ENCODE measurements at places on chromosomes 16 and 17.

DNA sequence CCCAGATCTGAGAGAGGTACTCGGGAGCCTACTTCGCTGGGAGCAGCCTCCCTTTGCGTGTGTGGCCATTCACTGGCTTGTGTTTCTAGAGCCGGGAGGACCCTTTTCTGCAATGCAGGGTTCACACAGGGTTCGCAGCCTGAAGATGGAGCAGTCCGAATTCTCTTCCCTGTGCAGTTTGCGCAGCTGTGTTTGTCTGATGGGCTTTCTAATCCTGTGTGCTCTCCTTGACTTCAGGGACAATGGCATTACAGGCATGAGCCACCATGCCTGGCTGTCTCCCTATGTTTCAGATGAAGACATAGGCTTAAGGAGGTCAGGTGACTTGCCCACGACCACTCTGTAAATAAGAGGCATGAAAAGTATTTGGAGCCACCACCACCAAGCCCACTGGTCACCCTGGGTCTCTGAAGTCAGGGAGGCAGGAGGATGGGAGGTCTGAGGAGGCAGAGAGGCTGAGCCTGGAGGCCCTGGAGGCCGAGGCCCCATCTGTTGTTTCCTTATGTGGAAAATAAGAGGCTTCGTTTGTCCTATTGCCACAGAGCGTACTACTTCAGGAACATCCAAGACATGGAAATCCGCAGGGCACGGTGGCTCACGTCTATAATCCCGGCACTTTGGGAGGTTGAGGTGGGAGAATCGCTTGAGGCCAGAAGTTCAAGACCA, 5.0 kb upstream of the STH start:
- no peak for DNase-seq

DNA sequence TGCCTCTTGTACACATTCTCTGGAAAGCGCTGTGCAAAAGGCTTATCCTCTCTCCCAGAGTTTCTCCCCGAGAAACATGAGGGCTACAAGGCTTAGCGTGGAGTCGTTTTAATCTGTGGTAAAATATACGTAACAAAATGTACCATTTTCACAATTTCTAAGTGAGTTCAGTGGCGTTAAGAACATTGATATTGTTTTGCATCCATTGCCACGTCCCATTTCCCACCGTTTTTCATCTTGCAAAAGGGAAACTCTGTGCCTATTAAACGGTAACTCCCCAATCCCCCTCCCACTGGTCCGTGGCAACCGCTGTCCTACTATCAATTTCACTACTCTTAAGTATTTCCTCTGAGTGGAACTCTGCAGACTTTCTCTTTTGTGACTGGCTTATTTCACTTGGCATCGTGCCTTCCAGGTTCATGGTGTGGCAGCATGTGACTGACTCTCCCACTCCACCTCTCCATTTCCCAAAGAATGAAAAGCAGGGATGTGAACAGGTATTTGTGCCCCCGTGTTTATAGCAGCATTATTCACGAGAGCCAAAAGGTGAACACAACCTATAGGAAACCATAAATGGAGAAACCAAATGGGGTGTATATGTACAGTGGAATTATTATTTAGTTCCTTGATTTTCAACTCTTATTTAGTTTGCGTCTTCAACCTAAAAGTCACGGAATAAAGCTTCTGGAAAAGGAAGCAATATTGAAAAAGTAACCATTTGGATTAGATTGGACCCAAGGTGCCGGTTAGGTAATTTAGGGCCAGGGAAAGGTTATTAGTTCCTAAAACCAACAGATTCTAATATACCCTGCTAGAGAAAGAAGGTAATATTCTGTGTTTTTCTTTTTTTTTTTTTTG, 1.1 kb upstream of the USP32 start:
- DNase-seq: peak; percentile 51

- no peak for DNase-seq
Observed at GRCh38 chr16:69239851-69240250, 52.9 kb downstream of the SNTB2 start.

- DNase-seq: no peak
Observed at GRCh38 chr17:60361889-60362288, 30.0 kb downstream of the USP32 start.

GRCh38 chr16:71645450-71645849, 19.5 kb downstream of the MARVELD3 start:
- no peak for DNase-seq

- DNase-seq: no peak
Observed at GRCh38 chr17:51078009-51078592, 42.6 kb downstream of the SPAG9 start.

- no peak for DNase-seq
Observed at GRCh38 chr17:78844301-78845005, 3.8 kb upstream of the USP36 start.
